Body of pancreas (tissue), 4 donors: ENCODE measurements at places on chromosomes 12 and 14. TPM values are rescaled to one million over a fixed set of nuclear protein-coding genes. Genes with fewer than 3 reads are reported as not detected.

- DNase-seq, result peak; percentile 24
Observed at GRCh38 chr12:28164644-28165275, 25.5 kb upstream of the CCDC91 start.

DNA sequence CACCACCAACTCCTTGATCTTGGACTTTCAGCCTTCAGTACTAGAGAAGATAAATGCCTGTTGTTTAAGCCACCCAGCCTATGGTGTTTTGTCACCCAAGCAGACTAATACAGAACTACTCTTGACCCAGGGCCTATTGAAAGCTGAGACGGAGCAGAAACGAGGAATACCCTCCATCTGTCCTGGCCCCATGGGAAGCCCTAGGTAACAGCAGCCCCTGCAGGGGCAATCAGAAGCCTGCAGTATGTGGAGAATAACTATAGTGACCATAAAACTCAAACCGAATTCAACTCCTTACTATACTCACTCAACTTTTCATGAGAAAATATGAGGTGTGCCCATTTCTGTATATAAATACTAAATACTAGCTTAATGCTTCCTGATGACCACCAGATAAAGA, 307.4 kb downstream of the NUAK1 start:
- no peak for DNase-seq

DNA sequence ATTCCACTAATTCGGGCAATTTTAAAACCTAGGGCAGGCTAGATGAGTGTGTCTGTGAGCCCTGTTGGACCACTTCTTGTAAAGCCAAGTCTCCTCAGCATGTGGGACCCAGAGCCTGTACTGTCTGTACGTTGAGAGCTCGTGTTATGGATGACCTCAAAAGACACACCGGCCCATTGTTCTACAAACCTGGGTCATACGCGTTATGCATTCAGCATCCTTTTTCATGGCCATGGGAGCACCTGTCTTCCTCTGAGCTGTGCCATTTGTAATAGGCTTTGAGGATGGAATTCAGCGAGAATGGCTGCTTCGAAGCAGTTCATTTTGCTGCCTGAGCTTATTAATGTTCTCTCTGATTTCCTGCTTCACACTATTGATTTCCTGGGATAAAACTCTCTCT, 15.0 kb downstream of the WSCD2 start:
- DNase-seq, result no peak

INSM2 gene
- not detected for total RNA-seq

RPL10L gene
- not detected for total RNA-seq
